Activated CD8-positive, alpha-beta memory T cell treated with anti-CD3 and anti-CD28 coated beads, Interleukin-2, amount 10 ng/mL, durations not matched to agents 7 days and 5 days (primary cell): ENCODE measurements at places on chromosomes 13 and 19. TPM values are rescaled to one million over a fixed set of nuclear protein-coding genes. Genes with fewer than 3 reads are reported as not detected.

DNA sequence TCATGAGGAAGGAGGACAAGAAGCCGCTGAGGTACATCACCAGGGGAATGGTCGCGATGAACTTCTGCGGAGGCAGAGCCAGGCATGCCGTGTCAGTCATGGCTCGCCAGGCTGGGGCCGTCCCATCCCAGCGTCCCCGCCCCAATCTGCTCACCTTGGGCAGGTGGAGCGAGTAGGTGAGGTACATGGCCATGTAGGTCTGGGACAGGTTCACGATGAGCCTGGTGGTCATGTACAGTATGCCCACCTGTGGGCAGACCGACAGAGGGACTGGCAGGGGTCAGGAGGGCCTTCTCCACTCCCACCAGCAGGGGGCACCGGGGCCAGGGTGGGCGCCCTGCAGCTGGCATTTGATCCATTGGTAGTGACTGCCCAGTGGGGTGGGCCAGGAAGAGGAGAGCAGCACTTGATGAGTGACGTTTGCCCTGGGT is 8.3 kb downstream of the TEKTIP1 start:
- no peaks in the 10 kb centered on the region for H3K36me3 ChIP-seq
- H3K4me1 ChIP-seq, result peaks cover 8% of the 10 kb centered on the region
- no peaks in the 10 kb centered on the region for H3K27me3 ChIP-seq
- DNase-seq, result peak; percentile 56
- no peak overlapping the region for H3K4me3 ChIP-seq
- H3K27ac ChIP-seq, result no peak overlapping the region

GRCh38 chr19:39223703-39224279 is 19.7 kb upstream of the SYCN start:
- DNase-seq, result peak; percentile 58
- H3K27ac ChIP-seq, result no peak overlapping the region
- no peak overlapping the region for H3K4me3 ChIP-seq
- peaks cover 35% of the 10 kb centered on the region for H3K27me3 ChIP-seq

DNA sequence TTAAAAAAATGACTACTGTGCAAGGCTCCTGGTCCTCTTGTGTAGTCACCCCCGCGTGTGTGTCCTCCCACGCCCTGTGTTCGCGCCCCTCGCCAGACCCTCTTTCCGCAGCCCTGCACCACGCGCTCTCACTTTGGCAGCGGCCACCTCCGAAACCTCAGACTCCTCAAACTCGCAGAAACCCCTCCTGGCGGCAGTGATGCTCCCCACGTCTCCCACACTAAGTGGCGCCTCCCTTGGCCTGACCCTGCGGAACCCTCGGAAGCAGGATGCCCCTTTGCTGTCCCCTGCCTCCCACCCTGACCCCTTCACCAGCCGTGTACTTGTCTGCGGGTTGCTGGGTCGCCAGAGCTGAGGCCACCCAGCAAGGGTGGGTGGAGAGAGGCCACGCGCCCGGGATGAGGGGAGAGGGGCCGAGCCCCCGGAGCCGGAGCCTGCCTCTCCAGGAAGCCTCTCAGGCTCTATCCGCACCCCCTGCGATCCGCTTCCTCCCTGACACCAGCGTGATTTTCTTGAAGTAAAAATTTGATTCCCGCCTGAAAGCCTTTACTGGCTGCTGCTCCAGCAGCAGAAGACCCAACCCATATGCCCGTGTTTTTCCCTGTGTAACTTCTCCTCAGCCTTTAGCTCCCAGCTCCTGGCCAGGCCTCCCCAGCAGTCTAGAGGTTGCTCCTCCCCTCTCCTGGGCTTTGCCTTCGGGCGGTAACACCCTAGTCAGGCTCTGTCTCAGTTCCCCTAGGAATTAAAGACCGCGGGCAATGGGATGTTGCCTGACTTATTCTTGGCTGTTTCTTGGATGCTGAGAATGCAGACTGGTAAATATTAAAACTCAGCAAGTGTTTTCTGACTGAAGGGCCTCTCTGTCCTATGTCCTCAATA is 55.2 kb downstream of the MIPEP start:
- no peak for DNase-seq
- H3K36me3 ChIP-seq, result no peaks in the 10 kb centered on the region
- no peaks in the 10 kb centered on the region for H3K4me1 ChIP-seq
- H3K27me3 ChIP-seq, result no peaks in the 10 kb centered on the region
- no peak overlapping the region for H3K4me3 ChIP-seq

DNA sequence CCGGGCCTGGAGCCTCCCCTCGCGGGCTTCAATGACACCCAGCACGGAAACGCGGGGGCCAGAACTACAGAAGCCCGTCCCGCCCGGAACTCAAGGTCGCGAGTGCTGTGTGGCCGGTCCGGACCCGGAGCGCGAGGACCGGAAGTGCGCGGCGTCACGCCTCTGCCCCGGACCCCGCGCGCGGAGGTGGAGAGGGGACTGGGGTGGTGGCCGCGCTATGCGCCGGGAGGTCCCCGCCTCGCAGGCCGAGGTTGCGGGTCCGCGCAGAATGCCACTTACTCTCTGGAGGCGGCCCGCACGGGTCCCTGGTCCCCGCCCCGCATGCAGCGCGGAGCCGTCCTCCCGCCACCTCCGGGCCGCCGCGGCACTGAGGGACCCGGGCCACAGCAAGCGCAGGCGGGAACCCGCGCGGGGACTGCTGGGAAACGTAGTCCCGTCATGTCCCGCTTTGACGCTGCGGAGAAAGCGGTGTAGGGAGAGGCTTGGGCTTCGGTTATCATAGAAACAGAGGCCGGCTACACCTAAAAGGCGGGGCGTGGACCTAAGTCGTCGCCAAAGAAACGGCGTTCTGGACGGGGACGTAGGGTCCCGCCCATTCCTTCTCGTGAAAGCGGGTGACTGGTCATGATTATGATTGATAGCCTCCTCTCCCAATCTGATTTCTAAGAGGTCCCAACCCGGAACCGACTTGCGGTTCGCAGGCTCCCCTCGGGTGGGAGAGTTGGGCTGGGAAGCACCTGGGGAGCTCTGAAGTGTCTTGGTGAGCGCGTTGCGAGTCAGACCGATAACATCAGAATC is at the start of gene ZNF837:
Gene ZNF837, minus strand, starts transcription at position 369 of the 798 bp plus-strand sequence. CDS start 11,698 bp downstream, outside the sequence.
- peak within 1 kb of the TSS; percentile 93 for H3K27ac ChIP-seq
- no peaks in the 10 kb centered on the region for H3K36me3 ChIP-seq
- peak within 1 kb of the TSS; percentile 93 for H3K4me3 ChIP-seq

GRCh38 chr19:30062065-30062906 is 120.2 kb downstream of the URI1 start:
- H3K27me3 ChIP-seq, result no peaks in the 10 kb centered on the region
- H3K27ac ChIP-seq, result no peak overlapping the region
- peaks cover 4% of the 10 kb centered on the region for H3K4me1 ChIP-seq
- no peak for DNase-seq
- no peak overlapping the region for H3K4me3 ChIP-seq

DNA sequence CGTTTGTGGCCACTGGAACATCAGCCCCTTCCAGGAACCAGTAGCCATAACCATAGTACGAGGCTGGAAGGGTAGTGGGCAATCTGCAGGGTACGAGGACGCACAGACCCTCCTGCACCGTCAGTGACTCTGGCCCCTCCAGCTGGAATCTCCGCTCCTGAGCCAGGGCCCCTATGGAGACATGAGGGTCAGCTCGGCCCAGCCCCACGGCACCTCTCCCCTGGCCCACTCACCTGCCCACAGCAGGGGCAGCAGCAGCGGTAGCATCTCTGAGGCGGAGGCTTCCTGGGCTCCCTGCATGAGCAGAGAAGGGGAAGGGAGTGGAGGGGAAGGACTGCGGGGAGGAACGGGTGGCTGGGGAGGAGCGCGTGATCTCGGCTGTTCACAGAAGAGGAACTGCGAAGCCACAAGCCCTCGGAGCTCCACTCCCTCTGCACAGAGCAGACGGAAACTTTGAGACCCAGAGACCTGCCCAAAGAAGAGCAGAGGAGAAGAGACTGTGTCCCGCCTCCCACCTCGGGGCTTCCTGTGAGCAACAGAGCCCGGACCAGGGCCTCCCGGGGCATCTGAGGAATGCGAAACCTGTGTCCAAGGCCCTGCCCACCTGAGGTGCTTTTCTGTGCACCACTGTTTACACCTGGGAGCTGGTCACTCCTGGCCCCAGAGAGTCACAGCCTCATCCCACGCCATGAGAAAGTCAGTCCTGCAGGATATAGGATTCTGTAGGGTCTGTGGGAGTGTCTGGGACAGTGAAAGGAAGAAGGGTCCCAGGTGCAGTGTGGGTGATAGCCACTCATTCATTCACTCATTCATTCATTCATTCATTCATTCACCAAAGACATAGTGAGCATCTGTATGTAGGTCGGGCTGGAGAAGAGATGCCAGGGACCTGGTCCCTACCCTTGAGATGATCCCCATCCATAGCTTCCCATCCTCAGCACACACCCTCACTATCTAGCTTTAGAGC is at the start of gene SIGLEC6:
Gene SIGLEC6, minus strand, starts transcription at position 322 of the 967 bp plus-strand sequence. Its CDS starts 22 bp downstream, at position 300.
- H3K27ac ChIP-seq, result no peak within 1 kb of the TSS
- peak; percentile 45 for DNase-seq
- no peaks in the 10 kb centered on the region for H3K4me1 ChIP-seq

GRCh38 chr19:50327461-50328223 is 1.5 kb downstream of the KCNC3 start:
- H3K36me3 ChIP-seq, result peaks cover 8% of the 10 kb centered on the region
- peaks cover 51% of the 10 kb centered on the region for H3K27me3 ChIP-seq
- DNase-seq, result no peak
- H3K27ac ChIP-seq, result no peak overlapping the region
- H3K4me3 ChIP-seq, result peak overlapping the region; percentile 35

FFAR3 gene
- total RNA-seq, result not detected
